ENCODE measurements at places on chromosomes 7 and 10. TPM values are rescaled to one million over a fixed set of nuclear protein-coding genes. Genes with fewer than 3 reads are reported as not detected.

DNA sequence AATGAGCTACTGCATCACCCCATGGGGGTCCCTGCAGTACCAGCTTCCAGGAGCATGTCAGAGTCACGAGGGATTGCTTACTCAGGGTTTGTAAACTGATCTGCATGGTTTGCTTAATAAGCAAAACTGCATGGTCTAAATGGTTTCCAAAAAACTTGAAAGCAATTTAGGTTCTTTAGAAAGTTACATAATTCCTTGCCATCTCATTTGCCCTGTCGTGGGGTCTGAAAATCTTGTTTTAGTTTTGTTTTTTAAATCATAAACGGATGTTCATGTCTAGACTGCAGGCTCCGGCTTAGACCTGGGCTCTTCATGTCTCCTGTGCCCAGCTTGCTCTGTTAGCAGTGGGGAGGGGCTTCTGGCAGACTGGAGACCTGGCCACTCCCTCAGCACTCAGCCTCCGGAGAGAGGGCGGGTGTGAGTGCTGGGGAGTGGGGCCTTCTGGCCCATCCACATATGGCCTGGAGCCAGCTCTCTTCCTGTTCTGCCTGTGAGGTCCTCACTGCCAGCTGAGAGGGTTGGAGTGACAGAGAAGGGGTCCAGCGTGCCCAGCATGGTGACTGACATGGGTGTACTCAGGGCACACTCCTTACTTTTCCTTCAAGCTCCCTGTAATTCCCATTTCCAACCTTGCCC, 17.5 kb downstream of the PRF1 start:
- DNase-seq = peak; percentile 41

Gene MRLN
- not detected for total RNA-seq

Gene NPFFR1
- not detected for total RNA-seq

- no peak for DNase-seq
These were observed 1.8 kb upstream of the PPIF start for GRCh38 chr10:79345241-79346011.

DNA sequence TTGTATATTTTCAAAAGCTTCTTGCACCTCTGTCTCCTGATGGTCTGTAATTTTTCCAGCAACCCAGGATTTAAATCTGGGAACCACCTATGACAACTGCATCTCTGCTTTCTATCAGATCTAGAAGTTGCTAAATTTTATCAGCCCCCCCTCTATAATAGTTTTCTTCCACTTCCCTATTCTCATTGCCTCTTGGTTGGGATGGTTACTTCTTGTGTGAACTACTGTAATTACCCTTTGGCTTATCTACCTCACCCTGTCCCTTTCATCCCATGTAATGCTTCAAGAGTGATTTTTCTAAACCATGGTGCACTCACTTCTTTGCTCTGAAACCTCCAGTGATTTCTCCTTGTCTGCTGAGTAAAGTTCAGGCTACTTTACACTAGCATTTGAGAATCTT, 92.3 kb downstream of the BMPR1A start:
- DNase-seq = no peak

Measured in fibroblast of villous mesenchyme (primary cell).